ENCODE measurements at places on chromosomes 16 and 17.

DNA sequence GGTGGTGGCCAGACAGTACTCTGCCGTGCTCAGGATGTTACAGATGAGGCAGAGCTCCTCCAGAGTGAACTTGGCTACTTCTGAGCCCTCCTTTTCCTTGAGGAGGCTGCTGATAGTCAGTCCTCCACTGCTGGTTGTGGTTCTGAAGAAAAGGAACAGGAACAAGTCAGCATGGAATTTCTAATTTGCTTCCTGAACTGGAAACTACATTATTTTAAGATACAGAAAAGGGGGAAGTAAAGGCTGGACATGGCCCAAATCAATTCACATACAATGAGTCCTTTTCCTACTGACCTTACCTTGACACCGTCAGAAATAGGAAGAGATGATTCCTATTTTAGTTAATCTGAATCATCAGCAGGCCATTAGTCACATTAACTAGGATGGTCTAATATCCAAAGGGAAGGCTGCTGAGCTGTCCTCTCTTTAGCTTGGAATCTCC is 154.2 kb downstream of the VPS53 start:
- no peak for DNase-seq

DNA sequence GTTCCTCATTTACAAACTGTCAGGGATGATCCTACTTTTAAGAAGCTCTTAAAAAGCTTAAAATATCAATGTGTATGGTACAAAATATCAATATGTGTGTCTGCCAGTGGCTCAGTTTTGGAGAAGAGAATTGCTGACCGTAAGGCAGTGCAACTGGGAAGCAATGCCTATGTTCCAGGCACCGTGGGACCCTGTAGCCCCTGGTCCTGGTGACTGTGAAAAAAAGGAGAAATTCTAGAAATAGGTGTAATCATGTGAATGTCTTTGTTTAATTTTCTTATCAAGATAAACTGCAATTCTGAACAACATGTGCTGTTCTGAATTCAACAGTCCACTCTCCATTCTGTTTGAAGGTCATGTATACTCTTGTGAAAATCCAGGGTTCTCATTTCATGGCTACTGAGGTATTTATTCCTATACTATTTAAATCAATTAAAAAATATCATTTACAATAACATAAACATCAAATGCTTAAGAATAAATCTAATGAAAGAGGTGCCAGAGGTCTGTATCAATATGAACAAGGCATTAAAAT is 9.4 kb upstream of the HP start:
- no peak for DNase-seq

DNA sequence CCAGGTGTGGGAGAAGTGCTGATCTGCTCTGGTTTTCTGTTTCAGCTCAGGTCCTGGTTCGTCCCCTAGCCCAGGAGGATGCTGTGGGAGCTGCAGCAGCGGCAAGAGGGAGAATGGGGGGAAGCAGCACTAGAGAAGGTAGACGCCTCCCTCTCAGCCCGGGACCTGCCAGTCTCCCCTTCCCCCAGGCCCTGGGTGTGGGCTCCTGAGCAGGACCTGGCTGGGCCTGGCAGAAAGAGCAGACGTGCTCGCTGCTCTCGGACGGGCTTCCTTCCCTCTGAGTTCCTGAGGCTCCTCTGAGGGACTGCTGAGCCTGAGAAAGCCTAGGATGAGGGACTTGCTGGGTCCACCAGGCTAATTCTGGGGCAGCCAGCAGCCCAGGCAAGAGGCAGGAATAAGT is 3.1 kb downstream of the PRCD start:
- no peak for DNase-seq

DNA sequence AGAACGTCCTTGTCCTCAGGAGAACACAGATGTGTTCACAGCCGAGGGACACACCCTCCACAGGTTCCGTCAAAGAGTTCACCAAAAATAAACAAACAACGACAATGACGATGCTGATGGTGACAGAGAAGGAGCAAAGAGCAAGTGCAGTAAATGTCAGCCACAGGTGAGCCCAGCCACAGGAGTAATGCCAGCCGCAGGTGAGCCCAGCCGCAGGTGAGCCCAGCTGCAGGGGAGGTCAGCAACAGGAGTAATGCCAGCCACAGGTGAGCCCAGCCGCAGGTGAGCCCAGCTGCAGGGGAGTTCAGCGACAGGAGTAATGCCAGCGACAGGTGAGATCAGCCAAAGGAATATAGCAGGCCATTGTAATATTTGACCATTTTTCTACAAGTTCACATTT is 315.2 kb downstream of the FOXL1 start:
- DNase-seq, result no peak

DNA sequence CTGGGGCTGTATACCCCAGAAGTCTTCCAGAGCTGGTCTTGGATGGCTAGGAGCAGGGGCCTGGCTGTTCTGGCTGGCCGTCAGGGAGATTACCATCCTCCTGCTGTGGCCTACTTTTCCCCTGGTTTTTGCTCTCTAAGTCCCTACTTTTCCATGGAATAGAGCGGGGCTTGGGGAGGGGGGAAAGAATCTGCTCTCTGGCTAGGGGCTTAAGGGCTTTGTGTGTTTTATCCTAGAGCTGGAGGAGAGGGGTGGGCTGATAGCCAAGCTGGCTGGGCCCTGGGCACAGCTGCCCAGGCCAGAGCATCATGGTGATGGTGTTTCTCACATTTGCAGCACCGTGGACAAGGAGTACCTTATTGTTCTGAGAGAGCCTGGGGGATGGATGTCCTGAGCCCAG is 3.6 kb downstream of the NRN1L start:
- DNase-seq, result no peak

GRCh38 chr16:27728691-27729090 is 178.7 kb downstream of the KATNIP start:
- DNase-seq, result no peak

DNA sequence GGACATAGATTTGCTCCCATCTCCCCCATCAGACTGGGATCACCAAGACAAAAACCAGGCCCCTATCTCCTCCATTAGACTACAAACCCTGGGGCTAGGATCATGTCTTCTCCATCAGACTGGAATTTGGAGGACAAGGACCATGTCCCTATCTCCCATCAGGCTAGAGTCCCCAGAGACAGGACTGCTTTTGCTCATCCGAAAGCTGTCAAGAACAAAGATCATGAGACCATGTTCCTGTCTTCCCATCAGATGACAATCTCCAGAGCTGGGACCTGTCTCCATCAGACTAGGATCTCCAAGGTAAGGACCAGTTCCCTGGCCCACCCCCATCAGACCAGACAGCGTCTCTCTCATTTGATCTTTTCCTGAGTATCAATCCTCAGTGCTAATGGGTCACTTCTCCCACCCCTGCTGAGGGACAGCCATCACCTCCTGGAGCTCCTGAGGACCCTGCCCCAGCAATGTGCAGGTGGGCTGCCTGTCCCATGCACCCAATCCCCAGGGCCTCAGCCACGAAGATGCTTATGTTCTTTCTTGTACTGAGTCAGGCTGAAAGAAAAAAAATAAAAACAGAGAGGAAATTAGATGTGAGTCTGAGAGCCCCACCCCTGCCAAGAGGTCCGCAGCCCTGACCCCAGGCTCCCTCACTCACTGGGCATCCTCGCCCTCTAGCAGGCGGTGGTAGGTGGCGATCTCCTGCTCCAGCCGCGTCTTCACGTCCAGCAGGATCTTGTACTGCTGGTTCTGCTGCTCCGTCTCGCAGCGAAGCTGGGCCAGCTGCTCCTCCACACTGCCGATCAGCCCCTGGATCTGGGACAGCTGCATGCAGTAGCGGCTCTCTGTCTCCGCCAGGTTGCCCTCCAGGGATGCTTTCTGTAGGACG is 90.3 kb downstream of the GOSR1 start:
- DNase-seq, result no peak

Measured in NCI-H1105 (cell line).